Stimulated activated naive CD4-positive, alpha-beta T cell treated with Interleukin-2 at 50 U/mL for 16 hours (primary cell): ENCODE measurements at places on chromosomes 11 and 22.

DNA sequence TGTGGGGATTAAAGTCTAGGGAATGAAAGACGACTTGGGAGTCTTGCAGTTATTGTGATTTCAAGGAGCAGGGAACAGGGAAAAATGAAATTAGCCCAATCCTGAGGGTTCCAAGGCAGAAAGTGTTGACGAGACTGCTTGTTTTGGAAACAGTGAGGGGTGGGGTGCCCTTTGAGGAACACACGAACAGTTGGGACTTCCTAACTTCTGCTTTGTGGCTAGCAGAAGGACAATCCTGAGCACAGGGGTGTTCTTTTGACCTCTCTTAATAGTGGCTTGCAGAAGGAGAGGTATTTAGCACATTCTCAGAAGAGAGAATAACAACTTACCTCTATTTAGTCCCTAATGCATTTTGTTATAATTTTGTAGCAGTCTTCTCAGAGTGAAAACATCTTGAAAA, 545.9 kb upstream of the ARHGAP42 start:
- DNase-seq = no peak

DNA sequence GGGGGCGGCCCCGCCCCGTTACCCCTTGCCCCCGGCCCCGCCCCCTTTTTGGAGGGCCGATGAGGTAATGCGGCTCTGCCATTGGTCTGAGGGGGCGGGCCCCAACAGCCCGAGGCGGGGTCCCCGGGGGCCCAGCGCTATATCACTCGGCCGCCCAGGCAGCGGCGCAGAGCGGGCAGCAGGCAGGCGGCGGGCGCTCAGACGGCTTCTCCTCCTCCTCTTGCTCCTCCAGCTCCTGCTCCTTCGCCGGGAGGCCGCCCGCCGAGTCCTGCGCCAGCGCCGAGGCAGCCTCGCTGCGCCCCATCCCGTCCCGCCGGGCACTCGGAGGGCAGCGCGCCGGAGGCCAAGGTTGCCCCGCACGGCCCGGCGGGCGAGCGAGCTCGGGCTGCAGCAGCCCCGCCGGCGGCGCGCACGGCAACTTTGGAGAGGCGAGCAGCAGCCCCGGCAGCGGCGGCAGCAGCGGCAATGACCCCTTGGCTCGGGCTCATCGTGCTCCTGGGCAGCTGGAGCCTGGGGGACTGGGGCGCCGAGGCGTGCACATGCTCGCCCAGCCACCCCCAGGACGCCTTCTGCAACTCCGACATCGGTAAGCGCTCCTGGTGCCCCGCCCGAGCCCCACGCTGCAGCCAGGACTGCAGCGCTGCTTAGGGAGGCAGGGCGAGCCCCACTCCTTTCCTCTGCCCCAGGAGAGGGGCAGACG, at the start of gene TIMP3:
TIMP3 (plus strand) TSS at position 169 of the 700 bp plus-strand sequence; CDS start at position 466, 297 bp downstream.
- no peak for DNase-seq

DNA sequence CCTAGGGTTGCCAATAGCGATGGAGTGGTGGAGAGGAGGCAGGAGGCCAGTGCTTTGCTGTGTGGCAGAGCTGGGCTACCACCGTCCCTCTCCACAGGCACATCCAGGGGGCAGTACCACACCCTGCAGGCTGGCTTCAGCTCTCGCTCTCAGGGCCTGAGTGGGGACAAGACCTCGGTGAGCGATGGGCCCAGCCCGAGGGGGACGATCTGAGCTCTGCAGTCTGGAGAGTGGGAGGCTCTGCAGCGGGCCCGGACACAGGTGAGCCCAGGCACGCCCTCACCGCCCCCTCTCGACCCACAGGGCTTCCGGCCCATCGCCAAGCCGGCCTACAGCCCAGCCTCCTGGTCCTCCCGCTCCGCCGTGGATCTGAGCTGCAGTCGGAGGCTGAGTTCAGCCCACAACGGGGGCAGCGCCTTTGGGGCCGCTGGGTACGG, 2.5 kb downstream of the PKP3 start:
- DNase-seq = no peak

DNA sequence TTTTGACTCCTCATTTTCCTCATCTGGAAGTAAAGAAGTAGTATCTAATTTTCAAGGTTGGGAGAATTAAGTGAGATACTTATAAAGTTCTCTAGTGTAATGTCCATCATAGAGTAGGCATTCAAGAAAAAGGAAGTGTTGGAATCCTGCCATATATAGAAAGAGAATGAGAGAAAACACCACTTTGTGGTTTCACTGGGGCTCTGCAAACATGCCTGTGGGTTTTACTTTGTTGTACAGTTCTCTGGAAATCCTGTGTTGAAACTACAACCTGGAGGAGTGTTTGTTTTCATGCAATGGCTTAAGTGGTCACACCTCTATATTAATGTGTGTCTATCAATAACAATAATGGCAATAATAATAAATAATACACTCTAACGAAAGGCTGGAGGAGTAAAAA, 741.7 kb downstream of the NELL1 start:
- DNase-seq = no peak

DNA sequence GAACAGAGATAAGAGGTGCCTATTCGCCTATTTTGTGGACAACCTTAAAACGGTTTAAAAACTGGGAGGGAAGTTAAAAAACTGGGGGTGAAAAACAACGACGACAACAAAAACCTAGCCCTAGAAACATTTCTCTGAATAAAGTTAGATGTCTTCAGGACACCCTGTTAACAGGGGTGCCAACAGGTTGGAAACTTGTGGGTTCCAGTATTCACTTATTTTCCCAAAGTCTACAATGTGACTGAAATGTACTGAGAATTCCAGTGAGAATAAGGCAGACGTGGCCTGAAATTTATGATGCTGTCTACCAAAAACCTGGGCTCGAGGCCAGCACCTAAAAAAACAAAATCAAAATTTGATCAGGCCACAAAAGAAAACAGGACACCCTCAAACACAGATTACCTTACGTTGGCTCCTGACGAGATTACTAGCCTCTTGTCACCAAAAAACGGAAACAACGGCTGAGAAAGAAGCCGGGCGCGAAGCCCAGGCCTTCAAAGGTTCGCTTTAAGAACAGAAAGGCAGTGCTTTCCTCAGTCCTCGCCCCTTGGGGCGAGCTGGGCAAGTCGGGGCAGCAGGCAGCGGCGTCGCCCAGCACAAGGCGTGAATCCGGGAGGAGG, 906 bp downstream of the CCDC90B start:
- DNase-seq = no peak

- no peak for DNase-seq
Measured at GRCh38 chr11:131894615-131895544, 524.5 kb downstream of the NTM start.

- DNase-seq = no peak
Measured at GRCh38 chr11:30452114-30452513, 129.2 kb downstream of the ARL14EP start.

- DNase-seq = no peak
Measured at GRCh38 chr22:49010070-49010863, 817.4 kb downstream of the BRD1 start.

- DNase-seq = no peak
Measured at GRCh38 chr11:36122671-36123070, 166.6 kb downstream of the COMMD9 start.

DNA sequence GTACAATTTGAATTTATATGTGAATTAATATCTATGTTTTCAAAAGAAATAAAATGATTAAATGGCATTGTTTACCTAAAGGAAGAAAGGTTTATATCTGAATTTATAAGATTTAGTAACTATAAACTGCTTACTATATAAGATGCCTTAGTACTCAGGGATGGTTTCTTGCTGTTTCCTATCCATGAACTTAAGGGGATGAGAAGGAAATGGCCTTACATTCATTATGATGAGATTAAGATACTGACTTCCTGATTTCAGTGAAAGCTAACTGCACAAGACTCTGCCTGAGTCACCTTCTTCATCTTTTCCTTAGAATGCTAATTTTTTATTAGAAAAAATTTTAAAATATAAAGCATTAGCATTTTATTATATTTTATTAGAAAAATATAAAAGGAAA, 606.3 kb upstream of the ARHGAP42 start:
- DNase-seq = no peak

GRCh38 chr11:11444027-11444803, 91.2 kb upstream of the CSNK2A3 start:
- no peak for DNase-seq

DNA sequence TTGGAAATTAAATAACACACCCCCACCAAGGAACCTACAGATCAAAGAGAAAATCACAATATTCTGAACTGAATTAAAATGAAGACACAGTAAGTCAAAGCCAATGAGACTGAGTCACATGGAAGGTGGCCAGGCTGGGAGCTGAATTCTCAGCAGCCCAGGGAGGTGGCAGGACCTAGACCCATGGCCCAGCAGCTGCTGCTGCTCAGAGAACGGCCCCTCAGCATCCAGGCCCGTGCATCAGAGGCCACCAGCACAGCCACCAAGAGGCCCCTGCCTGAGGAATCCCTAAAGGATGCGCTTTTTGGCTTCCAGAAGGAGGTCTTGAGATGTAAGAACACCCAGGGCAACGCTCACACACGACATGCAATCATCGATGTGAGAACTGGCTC, 35.0 kb downstream of the TBX1 start:
- no peak for DNase-seq

DNA sequence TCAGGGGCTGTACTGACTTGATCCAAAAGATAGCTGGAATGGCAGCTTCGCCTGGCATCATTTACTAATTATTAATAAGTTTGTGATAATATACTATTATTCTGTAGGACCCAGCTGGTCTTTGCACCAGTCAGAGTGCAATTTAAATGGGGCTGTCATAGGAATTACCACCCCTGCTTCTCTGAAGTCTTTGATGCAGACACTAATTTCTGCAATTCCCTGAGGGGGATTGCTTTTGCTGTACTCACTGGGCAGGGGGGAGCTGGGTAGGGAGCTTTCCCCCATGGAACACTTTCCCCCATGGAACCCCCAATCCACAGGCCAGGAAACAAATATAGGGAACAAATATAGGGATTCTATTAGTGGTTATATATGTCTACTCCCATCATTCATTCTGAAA, 54.9 kb upstream of the TSKU start:
- no peak for DNase-seq

- DNase-seq = no peak
Measured at GRCh38 chr11:88277349-88277915, 60.1 kb downstream of the CTSC start.

DNA sequence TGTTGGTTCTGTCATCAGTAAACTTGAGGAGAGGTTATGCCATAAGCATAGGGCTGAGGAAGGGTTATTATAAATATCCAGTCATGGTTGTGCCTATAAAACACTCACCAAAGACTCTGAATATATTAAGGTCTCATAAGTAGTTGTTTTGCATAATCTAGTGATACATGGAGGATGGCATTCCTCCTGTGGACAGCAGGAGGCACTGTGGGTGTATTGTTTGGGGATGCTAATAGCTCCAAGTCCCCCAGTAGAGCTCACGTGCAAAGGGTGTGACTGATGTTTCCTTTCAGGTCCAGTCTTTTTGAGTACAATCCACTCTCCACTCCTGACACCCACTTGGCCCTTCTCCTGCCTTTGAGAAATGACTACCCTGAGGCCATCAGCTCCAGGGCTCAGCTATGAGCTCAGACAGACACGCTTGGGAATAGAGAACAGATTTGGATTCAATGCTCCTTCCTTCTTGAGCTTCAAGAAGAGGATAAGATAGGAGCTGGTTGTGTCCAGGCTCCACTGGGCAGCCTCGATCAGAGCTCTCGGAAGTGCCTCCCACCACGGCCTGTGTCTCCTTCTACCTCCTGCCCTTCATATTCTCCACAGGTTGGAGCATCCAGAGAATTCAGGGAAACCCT, 85.2 kb upstream of the IGLL5 start:
- no peak for DNase-seq

DNA sequence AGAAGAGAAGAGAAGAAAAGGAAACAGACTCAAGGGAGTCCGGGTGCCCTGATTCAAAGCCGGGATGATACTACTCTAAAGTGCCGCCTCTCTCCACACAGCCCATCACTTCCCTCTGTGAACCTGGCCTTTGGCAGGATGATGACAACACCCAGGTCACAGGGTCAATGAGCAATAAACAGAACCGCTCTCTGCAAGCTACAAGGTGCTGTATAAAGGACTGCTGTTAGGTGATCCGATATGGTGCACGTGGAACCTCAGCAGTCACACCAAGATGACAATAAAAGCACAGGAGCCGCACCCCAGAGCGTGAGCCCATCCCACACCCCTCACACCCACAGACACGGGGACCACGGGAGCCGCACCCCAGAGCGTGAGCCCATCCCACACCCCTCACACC, 10.7 kb downstream of the TTLL1 start:
- DNase-seq = no peak

DNA sequence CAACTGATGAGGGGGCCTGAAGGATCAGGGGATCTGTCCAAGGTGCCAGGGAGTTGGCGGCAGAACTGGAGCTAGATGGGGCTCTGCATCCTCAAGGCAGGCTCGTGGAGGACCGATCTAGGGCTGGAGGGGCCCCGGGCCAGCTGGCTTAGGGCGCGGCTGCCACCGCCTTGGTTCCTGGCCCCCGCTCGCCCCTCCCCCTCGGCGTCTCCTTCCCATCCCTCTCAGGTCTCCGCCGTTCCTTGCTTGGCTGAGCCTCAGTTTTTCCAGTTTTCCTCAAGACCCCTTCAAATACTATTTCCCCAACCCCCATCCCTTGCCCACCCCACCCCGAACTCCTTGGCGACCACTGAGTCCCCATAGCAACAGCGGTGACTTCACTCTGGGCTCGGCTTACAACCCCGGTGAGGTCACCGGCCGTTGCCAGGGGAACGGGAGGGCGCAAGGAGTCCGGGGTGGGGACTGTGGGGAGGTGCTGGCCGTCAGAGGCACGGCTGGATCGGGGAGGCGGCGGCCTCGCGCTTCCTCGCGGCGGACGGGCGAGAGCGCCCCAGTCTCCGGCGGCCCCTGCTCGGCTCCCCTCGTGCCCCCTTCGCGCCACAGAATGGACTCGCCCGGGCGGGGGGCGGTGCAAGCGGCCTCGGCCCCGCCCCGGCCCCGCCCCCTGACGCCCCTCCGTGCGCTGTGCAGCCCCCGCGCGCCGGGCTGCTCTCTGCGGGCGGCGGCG, 7.5 kb downstream of the FREY1 start:
- DNase-seq = peak; percentile 62

DNA sequence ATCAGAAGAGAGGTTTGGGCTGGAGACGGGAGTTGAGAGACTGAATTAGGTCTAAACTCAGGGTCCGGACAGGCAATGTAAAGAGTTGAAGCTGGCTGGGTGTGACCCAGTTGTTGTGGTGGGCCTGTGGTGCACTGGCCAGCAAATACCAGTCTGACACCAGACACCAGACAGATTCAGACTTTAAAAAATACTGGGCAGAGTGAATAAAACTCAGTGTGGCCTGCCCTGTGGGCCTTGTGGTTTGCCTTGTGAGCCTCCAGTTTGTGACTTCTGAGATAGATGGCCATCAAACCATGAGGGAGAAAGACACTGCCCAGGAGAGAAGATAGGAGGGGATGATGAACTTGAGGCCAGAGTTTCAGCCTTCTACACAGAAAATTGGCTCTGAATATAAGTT, 25.8 kb downstream of the RCN1 start:
- DNase-seq = no peak

DNA sequence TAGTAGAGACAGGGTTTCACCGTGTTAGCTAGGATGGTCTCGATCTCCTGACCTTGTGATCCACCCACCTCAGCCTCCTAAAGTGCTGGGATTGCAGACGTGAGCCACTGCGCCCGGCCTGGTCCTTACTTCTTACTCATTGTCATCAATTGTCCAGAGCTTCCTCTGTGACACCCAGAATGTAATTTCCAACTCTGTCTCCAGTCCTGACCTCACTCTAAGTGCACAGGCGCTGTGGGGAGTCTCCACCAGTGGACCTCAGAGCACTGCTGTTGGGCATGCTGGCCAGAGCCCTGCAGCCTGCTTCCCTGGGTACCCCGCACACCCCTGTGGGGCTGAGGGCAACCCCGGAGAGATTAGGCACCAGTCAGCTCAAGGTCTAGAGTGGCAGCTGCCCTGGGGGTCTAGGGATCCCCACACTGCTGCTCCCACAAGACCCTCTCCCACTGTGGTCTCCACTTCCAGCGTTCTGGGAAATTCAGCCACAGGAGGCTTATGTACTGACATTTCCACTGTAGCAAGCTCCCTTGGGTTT, 1140.3 kb downstream of the TBC1D22A start:
- DNase-seq = no peak
